ENCODE measurements at places on chromosomes 7 and 10.

GRCh38 chr7:127705461-127705959 is 53.5 kb downstream of the SND1 start:
- no peak for DNase-seq

DNA sequence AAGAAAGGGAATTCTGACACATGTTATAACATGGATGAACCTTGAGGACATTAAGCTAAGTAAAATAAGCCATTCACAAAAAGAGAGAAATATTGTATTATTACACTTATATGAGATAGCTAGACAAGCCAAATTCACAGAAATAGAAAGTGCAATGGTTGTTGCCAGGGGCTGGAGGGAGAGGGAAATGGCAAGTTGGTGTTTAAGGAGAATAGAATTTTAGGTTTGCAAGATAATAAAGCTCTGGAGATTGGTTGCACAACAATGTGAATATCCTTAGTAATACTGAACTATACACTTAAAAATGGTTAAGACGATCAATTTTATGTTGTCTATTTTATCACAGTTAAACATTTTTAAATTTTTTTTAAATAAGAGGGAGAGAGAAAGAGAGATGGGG is 25.0 kb upstream of the ADD3 start:
- DNase-seq = no peak

DNA sequence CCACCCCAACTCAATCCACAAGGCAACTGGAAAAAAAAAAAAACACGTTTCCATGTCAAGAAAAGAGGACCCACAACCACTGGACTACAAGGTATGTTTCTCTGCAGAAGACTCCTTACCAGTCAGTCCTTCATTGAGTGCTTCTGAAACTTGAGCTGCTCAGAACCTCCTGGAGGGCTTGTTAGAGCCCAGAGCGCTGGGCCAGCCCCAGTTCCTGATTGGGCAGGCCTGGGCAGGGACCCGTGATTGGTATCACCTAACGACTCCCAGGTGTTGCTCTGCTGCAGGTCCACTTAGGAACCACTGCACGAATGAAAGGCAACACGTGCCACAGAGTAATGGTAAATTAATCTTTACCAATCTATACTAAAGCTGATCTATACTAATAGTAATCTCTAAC is 473 bp upstream of the CCDC201 start:
- no peak for DNase-seq

GRCh38 chr10:3720228-3721019 is 64.6 kb downstream of the KLF6 start:
- DNase-seq = no peak

DNA sequence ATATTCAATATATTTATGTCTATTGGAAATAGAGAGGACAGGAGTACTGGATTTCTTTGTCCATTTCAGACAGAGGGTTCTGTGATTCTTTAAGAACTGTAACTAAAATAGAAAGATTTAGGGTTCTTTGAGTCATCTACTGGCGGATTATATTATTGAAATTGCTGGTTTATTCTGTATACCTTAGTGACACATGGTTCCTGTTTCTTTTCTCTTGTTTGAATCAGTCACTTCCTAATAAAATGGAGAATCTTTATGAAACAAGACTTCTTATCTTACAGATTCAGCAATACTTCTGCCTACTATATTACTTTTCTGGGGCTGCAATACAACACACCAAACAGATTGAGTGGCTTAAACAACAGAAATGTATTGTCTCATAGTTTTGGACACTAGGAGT is 20.8 kb upstream of the ZNF800 start:
- no peak for DNase-seq

GRCh38 chr10:129964611-129965424 is 744 bp upstream of the EBF3 start:
- no peak for DNase-seq

DNA sequence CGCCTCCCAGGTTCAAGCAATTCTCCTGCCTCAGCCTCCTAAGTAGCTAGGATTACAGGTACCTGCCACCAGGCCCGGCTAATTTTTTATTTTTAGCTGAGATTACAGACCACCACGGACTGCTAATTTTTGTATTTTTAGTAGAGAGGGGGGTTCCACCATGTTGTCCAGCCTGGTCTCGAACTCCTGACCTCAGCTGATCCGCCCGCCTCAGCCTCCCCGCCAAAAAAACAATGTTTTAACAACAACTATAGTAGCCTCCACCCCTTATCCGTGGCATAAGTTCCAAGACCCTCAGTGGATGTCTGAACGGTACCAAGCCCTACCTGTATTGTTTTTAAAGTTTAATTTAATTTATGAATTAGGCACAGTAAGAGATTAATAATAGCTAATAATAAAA is 48.2 kb downstream of the GNA12 start:
- DNase-seq = no peak
